ENCODE measurements at places on chromosomes 2 and 18. TPM values are rescaled to one million over a fixed set of nuclear protein-coding genes. Genes with fewer than 3 reads are reported as not detected.

TANC1 gene
- total RNA-seq: 39.0 TPM

HAAO gene
- total RNA-seq: 16.2 TPM

GAL3ST2 gene
- total RNA-seq: 0.19 TPM

DOK1 gene
- 16.7 TPM for total RNA-seq

IL36G gene
- total RNA-seq: not detected
